ENCODE measurements at places on chromosomes 1 and 21.

GRCh38 chr21:28959367-28960099, 33.1 kb downstream of the LTN1 start:
- DNase-seq, result no peak

DNA sequence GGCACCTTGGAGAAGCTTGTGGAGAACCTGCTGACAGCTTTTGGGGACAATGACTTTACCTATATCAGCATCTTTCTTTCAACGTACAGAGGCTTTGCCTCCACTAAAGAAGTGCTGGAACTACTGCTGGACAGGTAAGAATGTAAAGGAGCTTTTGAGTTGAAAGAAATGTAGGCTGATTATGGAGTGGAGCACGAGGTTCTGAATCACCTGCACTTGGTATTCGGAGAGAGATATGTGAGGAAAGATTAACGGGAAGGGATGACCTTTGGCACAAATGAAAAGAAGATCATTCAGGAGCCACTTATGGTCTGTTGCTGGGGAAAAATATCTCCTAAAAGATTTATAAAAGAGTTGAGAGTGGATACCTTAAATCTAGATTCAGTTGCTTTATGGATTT, 42.7 kb downstream of the RGL1 start:
- no peak for DNase-seq

- DNase-seq, result no peak
These were observed 389.3 kb downstream of the ST6GALNAC3 start for GRCh38 chr1:76463849-76464248.

DNA sequence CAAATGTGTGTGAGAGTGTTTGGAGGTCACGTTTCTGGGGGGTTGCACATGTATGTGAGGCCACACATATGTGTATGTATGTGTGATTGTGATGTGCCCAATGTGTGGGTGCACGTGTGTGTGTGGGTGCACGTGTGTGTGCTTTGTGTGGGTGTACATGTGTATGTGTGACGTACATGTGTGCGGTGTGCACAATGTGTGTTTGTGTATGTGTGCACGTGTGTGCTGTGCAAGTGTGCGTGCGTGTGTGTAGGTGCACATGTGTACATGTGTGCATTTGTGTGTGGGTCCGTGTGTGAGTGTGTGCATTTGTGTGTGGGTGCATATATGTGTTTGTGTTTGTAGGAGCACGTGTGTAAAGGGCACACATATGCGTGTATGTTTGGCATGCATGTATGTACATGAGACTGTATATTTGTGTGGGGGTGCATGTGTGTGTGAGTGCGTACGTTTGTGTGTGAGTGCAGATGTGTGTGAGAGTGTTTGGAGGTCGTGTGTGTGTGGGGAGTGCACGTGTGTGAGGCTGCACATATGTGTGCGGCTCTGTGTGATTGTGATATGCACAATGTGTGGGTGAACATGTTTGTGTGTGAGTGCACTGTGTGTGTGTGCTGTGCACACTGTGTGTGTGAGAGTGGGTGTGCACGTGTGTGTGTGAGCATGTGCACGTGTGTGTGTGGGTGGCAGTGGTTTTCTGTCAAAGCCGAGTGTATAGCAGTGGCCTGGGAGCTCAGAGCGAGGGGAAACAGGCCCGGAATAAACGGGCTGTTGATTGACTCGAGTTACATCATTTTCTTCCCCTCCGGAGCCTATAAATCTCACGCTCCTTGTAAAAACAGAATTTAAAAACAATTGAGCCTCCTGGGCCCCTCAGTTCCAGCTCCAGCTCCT, 132.7 kb upstream of the ARHGEF16 start:
- DNase-seq, result no peak

DNA sequence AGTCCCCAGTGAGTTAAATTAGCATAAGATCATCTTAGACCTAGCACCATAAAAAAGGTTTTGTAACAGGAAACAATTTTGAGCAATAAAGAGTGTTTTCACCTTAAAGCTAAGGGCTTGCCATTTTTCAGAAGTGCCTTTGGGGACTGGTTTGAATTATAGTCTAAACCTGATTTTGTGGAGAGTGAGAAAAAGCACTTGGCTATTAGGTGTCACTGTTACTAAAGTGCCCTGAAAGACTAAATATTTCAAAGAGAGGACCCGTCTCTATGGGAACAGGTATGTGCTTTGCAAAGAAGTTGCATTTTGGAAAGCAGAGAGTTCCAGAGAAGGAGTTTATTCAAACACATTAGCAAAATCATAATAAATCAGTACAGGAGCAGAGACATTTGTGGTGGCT, 9.1 kb downstream of the NTNG1 start:
- DNase-seq, result no peak

GRCh38 chr1:63690966-63691700, 82.7 kb upstream of the ROR1 start:
- no peak for DNase-seq

DNA sequence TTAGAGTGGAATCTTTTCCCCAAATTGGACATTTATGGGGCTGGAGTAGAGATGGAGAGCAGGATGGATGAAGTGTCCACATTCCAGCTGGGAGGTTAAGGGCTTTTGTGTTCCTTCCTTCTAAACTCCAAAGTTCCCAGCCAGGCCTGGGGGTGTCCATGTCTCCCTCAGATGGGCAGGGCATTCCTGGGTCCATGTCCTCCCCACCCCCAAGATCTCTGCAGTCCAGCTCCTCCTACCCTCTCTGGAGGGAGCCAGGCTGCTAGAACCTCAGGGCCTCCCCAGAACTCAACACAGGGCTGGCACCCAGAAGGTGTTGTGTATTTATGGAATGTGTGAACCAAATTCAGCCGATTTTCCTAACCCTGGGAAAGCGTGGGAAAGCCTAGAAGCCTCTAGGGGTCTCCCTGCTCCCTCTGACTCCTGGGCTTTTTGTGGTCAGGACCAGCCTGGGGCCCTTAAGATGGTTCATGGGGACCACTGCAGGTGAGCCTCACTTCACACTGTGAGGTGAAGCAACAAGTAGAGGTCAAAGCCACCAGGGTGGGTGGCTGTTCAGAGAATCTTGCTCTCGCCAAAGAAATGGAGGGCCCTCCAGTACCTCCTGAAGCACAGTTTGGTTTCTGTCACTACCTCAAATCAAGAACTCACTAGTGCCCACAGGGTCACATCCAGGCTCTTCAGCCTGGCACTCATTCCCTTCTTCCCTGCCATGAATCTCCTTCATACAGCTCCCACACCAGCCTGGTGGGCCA, 54.8 kb downstream of the GLIS1 start:
- DNase-seq, result no peak

- no peak for DNase-seq
These were observed 1.7 kb downstream of the EGLN1 start for GRCh38 chr1:231420299-231420958.

- DNase-seq, result peak; percentile 19
These were observed 102.7 kb downstream of the HMGB4 start for GRCh38 chr1:33966346-33967141.

DNA sequence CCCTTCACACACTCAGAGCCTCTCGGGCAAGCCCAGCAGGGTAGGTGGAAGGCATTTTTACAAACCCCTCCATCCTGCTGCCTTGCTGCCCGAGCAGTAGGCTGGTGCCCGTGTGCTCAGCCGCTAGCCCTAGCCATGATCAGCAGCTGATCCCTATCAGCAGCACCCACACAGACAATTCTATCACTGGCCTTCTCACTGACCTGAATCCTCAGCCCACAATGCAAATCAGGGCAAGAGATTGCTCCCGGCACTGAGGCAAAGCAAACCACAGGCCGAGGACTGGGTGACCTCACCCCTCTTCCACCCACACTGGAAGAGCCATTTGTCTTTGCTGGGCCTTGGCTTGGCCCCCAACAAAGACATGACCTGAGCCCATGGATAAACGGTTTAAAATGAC, 895 bp upstream of the PDZK1 start:
- no peak for DNase-seq

DNA sequence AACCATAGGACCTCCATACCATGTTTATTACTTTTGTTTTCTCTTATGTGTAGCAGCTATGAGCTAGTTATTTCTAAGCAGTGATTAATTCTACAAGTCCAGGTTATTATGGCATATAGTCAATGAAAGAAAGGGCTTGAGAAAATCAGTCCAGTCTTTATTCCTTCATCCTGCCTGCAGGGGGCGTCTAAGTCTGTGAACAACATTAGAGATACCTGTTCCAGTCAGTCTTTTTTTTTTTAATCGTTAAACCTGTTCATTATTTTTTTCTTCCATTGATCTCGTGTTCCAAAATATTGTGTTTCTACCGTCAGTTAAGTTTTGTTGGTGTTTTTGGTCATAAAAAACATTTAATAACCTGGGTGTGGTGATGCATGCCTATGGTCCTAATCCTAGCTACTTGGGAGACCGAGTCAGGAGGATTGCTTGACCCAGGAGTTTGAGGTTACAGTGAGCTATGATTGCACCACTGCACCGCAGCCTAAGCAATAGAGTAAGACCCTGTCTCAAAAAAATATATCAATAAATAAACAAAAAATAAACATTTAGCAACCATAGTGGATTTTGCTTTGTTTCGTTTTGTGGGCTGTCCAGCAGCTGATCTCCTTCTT, 29.4 kb upstream of the CD2 start:
- peak; percentile 56 for DNase-seq

- DNase-seq, result no peak
These were observed 96.7 kb upstream of the CXADR start for GRCh38 chr21:17416139-17416538.

DNA sequence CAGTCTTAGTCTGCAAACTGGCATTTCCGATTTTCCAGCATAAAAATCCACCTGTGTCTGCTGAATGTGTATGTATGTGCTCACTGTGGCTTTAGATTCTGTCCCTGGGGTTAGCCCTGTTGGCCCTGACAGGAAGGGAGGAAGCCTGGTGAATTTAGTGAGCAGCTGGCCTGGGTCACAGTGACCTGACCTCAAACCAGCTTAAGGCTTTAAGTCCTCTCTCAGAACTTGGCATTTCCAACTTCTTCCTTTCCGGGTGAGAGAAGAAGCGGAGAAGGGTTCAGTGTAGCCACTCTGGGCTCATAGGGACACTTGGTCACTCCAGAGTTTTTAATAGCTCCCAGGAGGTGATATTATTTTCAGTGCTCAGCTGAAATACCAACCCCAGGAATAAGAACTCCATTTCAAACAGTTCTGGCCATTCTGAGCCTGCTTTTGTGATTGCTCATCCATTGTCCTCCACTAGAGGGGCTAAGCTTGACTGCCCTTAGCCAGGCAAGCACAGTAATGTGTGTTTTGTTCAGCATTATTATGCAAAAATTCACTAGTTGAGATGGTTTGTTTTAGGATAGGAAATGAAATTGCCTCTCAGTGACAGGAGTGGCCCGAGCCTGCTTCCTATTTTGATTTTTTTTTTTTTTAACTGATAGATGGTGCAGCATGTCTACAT, 2.5 kb upstream of the OLFML3 start:
- DNase-seq, result no peak

- DNase-seq, result no peak
These were observed 1.1 kb downstream of the GPR25 start for GRCh38 chr1:200873671-200874397.

- no peak for DNase-seq
These were observed 44.2 kb downstream of the CYYR1 start for GRCh38 chr21:26528882-26529281.

GRCh38 chr1:76240316-76240715, 165.8 kb downstream of the ST6GALNAC3 start:
- no peak for DNase-seq

- no peak for DNase-seq
These were observed 865.1 kb upstream of the TMPRSS15 start for GRCh38 chr21:19268686-19269085.

DNA sequence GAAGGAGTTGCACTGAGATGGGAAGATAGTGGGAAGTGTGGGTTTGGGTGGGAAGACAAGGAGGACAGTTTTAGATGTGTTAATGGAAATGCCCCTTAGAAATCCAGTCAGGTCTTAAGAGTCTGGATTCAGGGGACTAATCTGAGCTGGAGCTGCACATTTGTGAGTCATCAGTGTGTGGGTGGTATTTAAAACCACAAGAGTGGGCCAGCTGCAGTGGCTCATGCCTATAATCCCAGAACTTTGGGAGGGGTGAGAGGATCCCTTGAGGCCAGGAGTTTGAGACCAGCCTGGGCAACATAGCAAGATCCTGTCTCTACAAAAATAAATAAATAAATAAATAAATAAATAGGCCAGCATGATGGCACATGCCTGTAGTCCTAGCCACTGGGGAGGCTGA, 40.9 kb upstream of the SLC6A9 start:
- DNase-seq, result no peak

GRCh38 chr1:109906160-109906838, 4.3 kb upstream of the CSF1 start:
- DNase-seq, result no peak
